Activated naive CD8-positive, alpha-beta T cell treated with anti-CD3 and anti-CD28 coated beads for 36 hours (primary cell): ENCODE measurements at places on chromosomes 12 and 14.

GRCh38 chr14:75254901-75255584 is 23.6 kb upstream of the FOS start:
- no peak for DNase-seq

DNA sequence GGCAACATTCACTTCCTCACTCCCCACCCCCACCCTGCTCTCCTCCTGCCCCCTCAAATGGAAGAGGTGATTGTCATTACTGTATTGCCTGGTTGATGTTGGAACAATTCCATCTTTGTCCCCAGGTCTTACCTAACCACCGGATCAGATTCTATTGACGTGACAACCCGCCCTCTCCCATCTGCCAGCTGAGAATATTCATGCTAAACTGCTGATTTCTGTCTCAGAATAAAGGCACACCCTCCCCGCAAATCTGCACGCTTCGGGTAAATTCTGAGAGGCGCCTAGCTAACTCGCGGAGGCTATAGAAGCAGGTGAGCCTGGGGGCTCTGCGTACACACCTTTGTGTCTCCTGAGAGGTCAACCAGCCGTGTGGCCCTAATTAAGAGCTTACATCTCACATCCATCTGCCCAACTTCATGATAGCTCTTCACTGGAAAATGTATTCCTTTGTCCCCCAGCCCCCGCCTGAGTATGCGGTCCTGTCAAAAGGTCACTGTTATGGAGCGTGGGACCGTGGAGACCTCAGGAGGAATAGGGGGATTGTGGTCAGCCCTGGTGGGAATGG is 1054.3 kb downstream of the VRK1 start:
- no peak for DNase-seq

DNA sequence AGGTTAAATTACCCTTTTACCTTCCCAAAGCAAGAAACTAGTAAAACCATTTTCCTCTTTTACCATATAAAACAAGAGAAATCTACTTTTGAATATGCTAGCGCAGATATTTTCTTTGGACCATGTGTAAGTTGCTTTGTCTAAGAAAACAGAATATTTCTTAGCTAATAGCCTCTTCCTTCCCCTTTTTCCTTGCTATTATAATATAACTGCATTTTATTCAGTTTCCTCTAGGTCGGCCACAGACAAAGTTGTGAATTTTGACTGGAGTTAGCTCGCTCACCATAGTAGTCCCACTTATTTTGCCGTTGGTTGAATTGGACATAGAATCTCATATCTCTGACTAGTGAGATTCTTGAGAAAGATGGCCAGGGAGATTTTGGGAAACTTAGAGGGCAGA is 115.6 kb downstream of the PLEKHA5 start:
- no peak for DNase-seq

GRCh38 chr14:94005324-94006073 is 8.4 kb downstream of the CCDC197 start:
- DNase-seq, result no peak

GRCh38 chr12:110680032-110680431 is 8.9 kb downstream of the HVCN1 start:
- DNase-seq, result no peak

GRCh38 chr14:59483819-59484638 is at the start of the genes JKAMP and L3HYPDH:
Gene JKAMP, plus strand, starts transcription at chr14:59484517. Its CDS starts 73 bp downstream, at chr14:59484590.
Gene L3HYPDH, minus strand, starts transcription at chr14:59484408. Its CDS starts 92 bp downstream, at chr14:59484316.
- peak; percentile 97 for DNase-seq

DNA sequence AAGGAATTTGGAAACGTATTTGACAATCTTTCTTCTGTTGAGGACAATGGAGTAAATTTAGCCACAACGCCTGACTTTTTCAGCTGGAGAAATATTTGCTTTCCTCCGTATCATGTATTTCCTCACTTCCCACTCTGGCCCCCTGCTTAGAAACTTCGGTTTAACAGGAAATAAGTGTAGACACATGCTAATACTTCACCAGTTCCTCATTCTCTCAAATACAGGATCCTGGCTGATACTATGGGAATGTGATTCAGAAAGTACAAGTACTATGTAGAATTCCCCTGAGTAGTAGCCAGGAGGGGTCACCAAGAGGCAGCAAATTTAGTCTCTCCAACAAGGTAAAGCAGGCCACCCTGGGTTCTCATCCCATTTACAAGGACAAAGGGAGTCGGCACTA is 58.0 kb downstream of the FAR2 start:
- DNase-seq, result no peak

DNA sequence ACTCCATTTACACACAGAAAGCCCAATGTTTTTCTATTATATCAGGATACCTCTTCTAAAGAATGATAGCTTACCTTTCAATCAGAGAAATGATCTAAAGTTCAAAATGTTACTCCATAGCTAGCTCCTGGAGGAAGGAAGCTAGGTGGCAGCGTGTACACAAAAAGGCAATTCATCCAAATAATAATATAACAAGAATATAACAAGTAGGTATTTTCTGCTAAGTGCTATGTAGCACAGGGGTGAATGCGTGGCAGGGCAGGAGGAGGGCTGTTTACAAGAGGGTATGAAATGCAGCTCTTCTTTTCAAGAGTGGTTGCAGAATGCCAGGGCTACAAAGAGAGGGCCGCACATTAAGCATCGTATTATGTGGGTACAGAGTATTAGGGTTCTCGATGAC is 663 bp upstream of the SNAPC1 start:
- DNase-seq, result no peak

- DNase-seq, result no peak
Observed at GRCh38 chr12:43428088-43428600, 123.9 kb downstream of the ADAMTS20 start.

DNA sequence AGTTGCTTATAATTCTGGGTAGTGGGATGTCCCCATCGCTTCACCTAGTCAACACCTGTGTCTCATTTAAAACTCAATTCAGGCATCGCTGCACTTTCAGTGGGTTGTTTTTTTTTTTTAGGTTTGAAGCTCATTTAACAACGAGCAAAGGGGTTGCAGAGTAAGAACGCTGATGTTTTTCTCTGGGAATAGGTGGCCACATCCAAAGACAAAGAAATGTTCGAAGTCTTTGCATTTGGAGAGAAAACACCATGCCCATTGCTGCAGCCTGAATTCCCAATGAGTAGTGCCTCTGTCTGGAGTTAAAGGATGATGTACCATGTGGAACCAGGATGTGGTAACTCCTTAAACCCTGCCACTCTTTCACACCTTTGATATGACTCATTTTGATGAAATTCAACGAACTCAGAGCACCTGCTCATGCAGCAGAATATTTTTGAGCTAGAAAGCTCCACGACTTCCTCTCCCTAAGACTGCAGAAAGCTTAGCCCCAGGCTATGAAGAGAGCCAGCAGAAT is 35.1 kb upstream of the BATF start:
- peak; percentile 19 for DNase-seq

- DNase-seq, result no peak
Observed at GRCh38 chr14:53963320-53964227, 6.9 kb upstream of the BMP4 start.

DNA sequence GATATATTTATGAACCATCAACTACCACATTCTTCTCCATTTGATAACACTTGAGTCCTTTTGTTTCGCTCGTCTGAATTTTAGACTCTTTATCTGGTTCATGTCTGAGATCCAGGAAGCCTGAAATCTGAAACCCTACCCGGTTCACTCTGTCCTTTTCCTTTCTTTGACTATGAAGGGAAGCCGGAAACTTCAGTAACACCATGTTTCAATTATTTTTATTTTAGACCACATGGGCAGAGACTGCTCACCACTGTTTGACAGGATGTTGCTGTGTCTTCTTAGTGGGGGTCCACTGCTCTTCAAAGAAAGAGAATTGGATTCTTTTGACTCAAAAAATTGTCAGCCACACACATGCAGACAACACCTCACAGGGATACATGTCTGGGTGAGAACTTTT is 331.9 kb upstream of the FLRT2 start:
- no peak for DNase-seq

- DNase-seq, result no peak
Observed at GRCh38 chr14:90023176-90023896, 38.5 kb upstream of the KCNK13 start.

DNA sequence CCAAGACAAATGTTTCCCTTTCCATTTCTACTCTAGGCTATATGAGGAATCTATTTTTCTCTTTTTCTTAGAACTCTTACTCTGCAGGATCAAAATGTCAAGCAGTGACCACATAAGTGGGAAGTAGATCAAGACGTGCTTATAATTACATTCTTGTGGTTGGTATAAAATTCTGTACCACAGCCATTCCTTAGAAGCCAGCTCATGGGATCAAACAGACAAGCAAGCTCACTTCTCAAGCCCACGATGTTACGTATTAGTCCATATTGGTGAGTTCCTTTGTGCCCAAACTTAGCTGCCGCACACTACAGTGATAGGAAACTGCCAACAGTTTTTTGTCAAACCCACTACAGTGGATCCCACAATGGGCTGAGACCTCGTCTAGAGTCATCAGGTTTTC is 53.4 kb downstream of the IFNG start:
- DNase-seq, result no peak

GRCh38 chr14:80223696-80224465 is 12.6 kb upstream of the DIO2 start:
- no peak for DNase-seq

DNA sequence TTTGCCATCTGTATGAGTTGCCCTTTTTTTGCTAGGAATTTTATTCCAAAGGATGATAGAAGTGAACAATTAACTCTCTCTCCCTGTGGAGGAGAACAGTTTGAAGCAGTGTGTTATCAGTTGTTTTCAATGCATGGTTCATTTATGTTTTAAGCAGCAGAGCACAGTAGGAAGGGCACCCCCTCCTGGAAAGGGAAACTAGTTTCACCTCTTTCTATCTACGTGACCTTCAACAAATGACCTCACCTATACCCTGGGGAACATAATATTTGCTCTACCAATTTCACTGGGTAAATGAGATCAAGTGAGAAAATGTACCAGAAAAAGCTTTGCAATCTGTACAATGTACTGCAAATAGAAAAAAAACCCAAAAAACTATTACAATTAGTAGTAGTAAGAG is 5.4 kb upstream of the DCP1B start:
- no peak for DNase-seq

GRCh38 chr12:72330301-72330700 is 58.1 kb downstream of the TRHDE start:
- no peak for DNase-seq

DNA sequence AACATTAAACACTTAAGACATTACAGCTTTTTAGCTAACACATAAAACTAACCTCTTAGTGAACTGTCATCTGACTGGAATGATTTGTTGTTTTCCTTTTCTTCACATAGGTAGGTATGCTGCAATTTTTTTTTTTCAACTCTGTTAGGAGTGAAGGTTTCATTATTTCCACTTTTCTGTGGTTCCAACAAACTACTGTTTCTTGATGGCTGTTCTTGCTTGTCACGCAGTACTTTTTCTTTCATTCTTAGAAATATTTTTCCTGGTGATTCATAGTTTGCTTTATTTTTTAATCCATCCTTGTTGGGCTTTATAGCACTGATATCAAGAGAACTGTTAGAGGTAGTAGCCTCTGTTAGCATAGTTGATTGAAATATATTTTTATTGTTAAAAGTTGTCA is 6.3 kb downstream of the MIS18BP1 start:
- DNase-seq, result no peak

DNA sequence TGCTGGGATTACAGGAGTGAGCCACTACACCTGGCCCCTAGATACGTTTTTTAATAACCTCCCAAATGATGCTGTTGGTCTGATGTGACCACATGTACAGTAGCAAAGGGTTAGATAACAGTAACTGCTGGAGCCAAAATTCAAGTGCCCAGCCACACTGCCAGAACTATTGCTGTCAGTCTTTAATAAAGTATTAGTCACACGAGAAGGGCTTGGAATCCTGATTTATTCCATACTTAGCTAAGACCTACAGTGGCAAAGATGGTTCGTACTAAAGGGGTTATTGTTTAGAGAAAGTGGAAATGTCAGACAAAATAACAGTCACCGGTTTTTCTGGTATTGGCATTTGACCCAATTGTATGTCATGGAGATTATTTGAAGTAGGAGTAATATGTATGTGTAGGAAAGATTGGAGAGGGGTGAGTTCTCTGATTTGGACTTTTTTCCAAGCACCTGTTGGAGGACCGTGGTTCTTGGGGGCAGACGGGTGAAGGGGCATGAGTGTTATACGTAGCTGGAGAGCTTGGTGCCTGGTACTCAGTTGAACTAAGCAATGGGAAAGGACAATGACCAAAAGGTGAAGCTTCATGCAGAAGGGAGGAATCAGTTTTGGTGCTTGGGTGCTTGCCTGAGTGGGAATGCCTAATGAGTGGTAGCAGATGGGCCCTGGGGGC is 9.7 kb downstream of the TUBA1C start:
- DNase-seq, result no peak

DNA sequence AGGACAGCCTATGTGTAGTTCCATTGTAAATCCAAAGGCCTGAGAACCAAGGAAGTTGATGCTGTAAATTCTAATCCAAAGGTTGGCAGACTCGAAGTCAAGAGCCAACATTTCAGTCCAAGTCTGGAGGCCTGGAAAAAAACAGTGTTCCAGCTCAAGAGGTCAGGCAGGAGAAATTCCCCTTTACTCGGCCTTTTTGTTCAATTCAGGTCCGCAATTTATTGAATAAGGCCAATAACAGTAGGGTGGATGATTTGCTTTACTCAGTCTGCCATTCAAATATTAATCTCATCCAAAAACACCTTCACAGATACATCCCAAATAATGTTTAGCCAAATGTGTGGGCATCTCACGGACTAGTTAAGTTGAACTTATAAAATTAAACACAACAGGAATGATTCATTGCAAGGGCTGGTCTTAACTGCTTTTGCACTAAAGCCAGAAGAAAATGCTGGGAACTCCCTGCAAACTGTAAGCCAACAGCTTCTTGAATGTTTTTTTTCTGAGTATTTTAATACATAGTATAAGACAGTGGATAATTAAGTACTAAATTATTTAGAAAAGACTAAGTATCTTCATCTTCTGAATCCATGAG is 197.4 kb upstream of the GARIN6 start:
- no peak for DNase-seq

GRCh38 chr14:49614196-49614595 is 6.2 kb downstream of the RPL36AL start:
- no peak for DNase-seq

GRCh38 chr12:124632519-124632984 is 65.1 kb upstream of the NCOR2 start:
- DNase-seq, result no peak

GRCh38 chr14:44896275-44897040 is 65.3 kb downstream of the KLHL28 start:
- DNase-seq, result no peak

DNA sequence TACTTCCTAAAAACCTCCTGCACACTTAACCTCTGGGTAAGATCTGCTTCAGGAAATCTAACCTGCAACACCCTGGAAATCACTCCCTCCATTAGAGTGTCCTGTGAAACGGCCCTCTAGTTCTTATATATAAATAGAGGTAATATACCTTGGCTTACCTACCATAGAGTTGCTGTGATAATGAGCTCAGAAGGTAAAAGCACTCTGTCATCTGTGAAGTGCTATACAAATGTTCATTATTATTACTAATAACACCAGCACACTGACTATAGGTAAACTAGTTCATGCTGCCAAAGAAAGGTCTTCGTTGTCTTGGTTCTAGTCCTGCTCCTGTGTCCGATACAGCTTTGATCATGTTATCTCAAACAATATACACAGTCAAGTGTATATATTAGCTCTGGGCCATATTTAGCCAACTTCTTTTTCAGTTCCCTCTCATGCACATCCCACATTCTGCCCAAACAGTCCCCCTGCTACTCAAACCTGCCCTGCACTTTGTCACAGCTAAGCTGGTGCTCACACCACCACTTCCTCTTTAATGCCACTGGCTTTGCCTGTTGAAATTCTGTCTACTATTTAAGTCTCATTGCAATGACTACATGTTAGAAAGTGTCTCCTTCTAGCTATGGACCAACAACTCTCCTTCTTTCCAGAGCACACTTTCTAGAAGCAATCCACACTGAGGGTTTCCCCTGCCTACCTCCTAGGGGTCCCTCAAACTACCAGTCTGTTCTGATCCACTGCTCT is 5.1 kb downstream of the E2F7 start:
- no peak for DNase-seq
